SW 1271 (cell line): ENCODE measurements at places on chromosomes 5 and 9.

DNA sequence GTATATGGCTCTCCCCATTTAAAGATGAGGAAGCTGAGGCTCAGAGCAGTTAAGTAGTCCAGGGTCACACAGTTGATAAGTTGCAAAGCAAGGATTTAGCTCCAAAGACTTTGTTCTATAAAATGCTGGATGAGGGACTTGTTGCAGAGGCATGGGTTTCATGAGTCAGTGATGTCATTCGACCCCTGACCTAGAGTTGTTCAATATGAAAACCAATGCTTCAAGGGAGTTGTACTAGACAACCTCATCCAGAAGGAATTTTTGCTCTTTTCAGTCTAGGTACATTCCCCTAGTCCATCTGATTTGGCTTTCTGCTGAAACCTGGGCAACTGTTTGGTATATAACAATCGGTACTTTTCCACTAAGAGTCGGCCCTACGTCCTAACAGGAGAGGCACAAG lies 550.4 kb downstream of the EBF1 start:
- no peak for DNase-seq

DNA sequence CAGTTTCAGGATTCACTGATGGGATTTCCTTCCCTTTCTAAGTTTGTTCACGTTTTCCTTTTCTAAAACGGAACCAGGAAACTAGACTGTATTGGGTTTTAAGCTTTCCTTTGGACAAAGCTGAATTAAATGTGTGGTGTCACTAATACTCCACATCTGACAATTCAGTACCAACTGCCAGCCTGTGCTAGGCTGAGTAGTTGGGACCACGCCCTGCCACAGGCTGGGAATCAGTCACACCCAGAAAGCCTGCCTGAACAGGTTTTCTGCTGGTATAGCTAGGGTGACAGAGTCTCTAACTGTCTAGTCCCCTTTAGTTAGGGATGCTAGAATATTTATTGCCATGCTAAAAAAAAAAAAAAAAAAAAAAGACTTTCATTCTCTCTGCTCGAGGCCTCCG lies 15.6 kb downstream of the SPACA9 start:
- DNase-seq = no peak

DNA sequence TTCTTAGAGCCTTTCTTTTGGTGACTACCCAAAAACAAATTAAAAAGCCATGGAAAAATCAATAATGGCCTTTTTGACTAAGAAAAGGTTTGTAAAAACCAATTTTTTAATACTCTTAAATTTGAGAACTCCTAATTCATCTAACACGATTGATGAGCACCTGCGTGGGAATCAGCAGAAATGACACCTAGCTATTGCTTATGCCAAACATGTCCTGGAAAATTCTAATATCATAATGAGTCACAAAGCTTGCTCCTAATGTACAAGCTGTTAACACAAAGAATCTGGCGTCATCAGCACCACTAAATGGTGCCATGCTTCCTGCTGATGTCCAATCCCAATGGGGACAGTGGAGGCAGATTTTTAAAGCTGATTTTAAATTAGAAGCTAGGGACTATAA lies 146.2 kb upstream of the LRRTM2 start:
- DNase-seq = no peak

GRCh38 chr5:151001436-151001835 lies 19.0 kb upstream of the GPX3 start:
- no peak for DNase-seq

DNA sequence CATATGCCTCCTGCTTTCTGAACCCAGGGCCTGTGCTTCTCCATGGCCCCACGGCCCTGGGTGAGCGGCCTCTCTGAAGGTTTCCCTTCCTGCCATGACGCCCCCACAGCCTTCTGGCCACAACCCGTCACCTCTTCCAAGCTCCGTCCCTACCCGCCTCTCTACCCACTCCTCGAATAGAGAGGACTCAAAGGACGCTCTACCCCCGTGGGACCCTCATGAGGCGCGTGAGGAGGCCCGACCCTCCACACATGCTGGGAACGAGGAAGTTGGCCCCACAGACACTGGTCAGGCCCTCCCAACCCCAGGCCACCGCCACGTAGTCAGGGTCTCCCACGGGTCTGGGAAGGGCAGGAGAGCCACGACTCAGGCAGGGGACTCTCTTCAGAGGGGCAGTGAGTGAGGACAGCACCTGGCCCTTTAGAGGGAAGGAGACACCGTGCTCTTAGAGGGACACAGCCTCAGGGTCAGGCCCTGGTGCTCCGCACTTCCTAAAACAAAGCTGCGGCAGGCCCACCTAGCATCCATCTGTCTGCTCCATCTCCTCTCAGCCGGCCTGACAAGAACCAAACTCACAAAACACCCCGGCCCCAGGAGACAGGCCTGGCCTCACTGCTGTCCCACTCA lies 5.3 kb downstream of the BRD3 start:
- DNase-seq = no peak

GRCh38 chr9:20990867-20991266 lies 40.6 kb downstream of the HACD4 start:
- no peak for DNase-seq

DNA sequence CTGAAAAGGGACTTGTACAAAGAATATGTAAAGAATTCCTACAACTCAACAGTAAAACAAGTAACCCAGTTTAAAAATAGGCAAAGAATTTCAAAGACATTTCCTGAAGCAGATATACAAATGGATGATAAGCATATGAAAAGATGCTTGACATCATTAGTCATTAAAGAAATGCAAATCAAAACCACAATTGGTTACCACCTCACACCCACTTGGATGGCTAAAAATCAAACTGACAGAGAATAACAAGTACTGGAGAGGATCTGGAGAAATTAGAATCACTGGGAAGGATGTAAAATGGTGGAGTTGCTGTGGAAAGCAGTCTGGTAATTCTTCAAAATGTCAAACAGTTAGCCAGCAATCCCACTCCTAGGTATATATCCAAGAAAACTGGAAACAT lies 12.5 kb upstream of the FOXE1 start:
- no peak for DNase-seq

DNA sequence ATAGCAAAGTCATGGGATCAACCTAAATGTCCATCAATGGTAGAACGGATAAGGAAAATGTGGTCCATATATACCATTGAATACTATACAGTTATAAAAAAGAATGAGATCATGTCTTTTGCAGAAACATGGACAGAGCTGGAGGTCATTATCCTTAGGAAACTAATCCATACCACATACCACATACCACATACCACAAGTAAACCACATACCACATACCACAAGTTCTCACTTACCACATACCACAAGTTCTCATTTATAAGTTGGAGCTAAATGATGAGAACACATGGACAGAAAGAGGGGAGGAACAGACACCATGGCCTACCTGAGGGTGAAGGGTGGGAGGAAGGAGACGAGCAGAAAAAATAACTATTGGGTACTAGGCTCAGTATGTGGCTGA lies 154.6 kb upstream of the GHR start:
- no peak for DNase-seq

- no peak for DNase-seq
Observed at GRCh38 chr5:152372875-152373274, 32.2 kb downstream of the NMUR2 start.

GRCh38 chr9:132183134-132183533 lies 21.3 kb downstream of the NTNG2 start:
- no peak for DNase-seq

DNA sequence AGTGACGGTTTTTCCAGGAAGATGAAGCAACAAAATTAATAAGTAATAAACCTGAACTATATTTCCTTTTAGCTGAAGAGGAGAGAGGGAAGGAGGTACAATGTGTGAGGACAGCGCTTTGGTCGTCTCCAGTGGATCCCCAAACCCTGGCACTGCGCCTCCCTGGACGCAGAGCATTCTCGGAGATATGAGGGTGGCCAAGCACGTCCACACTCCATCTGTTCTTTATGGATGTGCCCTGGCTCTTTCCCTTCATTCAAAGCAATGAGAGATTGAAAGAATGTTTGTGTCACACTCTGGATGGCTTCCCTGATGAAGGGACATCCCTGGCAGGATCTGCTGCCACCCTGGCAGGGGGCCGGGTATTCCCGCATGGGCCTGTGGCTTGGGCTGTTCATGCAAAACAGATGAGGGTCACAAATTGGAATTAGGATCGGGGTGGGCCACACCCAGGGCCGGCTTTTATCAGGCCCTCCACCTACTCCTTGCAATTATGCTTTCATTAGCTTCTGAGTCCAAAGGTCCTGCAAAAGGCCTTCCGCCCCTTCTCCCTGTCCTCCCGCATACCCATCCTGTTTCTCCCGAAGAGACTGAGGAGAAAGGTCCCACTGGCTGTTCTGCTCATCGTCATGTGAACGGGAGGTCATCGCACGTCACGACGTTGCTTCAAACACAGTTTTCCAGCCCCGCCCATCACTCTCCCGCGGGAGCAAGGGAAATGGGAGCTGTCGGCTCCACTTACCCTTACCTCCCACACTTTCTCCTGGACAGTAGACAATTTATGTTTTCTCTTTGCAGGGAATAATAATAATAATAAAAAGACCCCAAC lies 286.1 kb upstream of the IRX4 start:
- DNase-seq = no peak

- no peak for DNase-seq
Observed at GRCh38 chr5:153699035-153699434, 208.6 kb downstream of the GRIA1 start.

DNA sequence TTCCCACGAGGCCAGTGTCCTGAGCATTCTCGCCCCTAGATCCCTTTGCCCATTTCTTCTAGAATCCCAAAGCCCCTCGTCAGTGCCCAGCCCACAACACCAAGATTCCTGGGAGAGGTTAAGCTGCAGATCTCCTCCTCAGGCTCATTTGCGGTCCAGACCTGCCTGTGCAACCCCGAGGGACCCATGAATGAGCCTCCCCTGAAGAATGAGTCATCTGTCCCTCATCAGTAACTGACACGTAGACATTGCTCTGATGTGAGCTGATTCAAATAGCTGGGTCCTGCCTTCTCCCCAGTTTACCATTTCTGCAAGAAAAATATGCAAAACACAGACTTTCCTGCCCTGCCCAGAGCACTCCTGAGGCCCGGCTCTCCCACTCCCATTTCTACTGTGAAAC lies 92.8 kb downstream of the ADCY2 start:
- DNase-seq = no peak

DNA sequence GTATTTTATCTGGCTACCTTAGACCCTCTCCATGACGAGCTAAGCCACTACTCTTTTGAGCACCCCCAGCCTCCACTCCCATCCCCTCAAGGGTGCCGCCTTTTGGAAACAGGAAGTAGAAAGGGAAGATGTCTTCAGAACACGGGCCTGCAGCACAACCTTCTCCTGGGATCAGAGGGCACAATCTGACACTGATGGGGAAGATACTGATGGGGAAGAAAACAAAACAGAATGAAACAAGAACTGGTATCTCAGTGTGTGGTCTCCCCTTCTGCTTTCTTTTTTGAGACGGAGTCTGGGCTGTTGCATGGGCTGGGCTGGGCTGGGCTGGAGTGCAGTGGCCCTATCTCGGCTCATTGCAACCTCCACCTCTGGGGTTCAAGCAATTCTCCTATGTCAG lies 539.7 kb upstream of the DAP start:
- no peak for DNase-seq

GRCh38 chr5:173435447-173435846 lies 107.2 kb upstream of the STC2 start:
- no peak for DNase-seq

DNA sequence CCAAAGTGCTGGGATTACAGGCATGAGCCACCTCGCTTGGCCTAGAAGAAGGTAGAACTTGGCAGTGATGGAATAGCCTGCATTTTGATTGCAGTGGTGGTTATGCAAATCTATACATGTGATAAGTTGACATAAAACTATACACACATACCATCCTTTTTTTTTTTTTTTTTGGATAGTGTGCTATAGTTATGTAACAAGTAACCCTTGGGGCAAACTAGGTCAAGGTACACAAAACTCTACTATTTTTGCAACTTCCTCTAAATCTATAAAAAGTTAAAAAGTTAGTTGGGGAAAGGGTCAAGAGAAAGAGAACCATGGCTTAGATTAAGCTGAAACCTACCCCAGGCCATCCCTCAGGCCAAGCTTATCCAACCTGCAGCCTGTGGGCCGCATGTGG lies 11.1 kb downstream of the TRIM14 start:
- DNase-seq = no peak

- DNase-seq = no peak
Observed at GRCh38 chr9:89543111-89543510, 45.2 kb upstream of the SEMA4D start.

GRCh38 chr5:160089531-160089930 lies 29.7 kb downstream of the PWWP2A start:
- DNase-seq = no peak

DNA sequence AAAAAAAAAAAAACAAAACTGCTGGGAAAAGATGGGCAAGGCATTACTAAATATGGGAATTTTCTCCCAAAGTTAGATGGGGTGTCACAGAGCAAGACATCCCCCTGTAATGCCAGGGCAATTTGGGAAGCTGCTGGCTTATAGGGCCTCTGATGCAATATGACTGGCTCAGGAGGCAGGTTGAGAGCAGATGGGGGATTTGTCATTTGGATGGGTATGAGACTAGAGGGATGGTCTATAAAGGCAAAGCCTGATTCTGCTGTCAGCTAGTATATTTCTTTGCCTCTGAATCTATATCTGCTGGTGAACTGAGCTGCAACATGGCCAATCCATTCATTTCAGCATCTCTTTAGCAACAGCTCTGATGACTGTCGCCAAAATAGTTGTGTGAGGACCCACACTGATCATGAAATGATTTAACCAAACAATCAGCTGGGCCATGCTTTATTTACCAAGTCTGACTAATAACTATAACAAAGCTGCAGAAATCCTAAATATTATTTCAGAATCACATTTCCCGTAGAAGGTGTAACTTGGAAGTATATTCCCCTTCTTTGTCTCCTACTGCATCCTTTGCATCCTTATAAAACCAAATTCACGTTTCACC lies 455.1 kb upstream of the ZNF608 start:
- no peak for DNase-seq

- DNase-seq = no peak
Observed at GRCh38 chr9:135246248-135247205, 159.1 kb downstream of the OLFM1 start.

- no peak for DNase-seq
Observed at GRCh38 chr9:6702707-6703106, 55.1 kb upstream of the KDM4C start.

- no peak for DNase-seq
Observed at GRCh38 chr9:98862936-98863335, 55.5 kb downstream of the GALNT12 start.

DNA sequence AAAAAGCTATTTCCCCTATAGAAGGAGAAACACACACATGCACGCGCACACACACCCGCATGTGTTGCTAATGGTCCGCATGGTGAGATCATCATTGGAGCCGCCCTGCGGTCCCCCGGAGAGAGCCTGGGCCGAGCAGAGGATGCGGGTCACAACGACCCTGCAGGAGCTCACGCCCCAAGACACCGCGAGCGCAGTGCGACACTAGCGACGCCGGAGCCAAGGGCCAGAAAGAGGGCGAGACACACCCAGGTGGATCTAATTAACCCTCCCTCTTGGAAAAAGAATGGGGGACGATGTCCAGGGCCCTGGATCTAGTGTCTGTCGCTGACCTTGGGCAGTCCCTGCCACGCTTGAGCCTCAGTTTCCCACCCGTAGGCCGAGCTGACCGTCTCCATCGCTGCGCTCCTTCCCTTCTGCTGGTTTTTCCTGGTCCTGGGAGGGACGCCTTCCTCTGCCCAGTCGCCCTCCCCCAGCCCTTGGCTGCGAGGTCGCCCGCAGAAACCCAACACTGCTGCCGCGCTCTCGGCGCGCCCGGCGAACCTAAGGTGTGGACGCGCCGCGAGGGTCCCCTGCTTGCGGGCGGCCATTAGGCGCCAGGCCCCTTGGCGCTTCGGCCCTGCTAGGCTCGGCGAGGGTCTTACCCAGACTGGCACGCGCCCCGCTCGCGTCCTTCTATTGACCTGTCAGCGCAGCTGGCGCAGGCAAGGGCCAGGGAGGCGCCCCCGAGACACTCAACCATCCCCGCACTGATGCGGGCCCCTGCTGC lies 47.5 kb upstream of the RNF20 start:
- DNase-seq = no peak

- DNase-seq = no peak
Observed at GRCh38 chr9:97349400-97349799, 41.9 kb downstream of the CCDC180 start.
